Amniotic epithelial cell (primary cell): ENCODE measurements at places on chromosomes 2 and 18.

- DNase-seq = no peak
Observed at GRCh38 chr2:145792745-145793144, 1272.8 kb upstream of the ZEB2 start.

DNA sequence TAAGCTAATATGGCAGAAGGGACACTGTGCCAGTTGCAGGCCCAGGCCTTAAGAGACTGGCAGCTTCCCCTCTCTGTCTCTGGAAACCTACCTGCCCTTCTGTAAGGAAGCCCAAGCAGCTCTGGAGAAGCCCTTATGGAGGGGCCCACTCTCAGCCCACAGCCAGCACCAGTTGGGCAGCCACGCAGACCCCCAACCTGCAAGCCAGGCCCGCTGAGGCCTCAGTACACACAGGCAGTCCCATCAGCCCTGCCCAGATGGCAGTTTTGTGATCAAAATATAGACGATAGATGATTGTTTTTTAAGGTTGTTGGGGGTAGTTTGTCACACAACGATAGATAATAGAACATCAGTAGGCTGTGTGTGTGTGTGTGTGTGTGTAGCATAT lies 36.8 kb upstream of the ALPP start:
- no peak for DNase-seq

DNA sequence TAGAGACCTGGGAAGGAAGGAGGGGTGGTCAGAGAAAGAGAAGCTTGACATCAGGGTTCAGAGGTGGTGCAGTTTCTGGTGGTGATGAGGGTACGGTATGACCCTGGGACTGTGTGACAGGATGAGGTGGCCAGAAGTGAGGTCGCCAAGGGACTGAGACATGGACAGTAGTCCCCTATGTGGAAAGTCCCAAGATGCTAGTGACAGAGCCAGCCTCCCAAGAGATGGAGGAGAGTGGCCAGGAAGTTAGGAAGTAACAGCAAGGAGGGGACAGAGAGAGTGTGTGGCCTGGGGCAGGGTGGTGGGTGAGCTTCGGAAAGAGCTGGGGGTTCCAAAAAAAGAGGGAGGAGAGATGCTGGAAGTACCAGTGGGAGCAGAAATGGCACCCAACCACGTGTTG lies 66.0 kb downstream of the SMAD7 start:
- DNase-seq = no peak

DNA sequence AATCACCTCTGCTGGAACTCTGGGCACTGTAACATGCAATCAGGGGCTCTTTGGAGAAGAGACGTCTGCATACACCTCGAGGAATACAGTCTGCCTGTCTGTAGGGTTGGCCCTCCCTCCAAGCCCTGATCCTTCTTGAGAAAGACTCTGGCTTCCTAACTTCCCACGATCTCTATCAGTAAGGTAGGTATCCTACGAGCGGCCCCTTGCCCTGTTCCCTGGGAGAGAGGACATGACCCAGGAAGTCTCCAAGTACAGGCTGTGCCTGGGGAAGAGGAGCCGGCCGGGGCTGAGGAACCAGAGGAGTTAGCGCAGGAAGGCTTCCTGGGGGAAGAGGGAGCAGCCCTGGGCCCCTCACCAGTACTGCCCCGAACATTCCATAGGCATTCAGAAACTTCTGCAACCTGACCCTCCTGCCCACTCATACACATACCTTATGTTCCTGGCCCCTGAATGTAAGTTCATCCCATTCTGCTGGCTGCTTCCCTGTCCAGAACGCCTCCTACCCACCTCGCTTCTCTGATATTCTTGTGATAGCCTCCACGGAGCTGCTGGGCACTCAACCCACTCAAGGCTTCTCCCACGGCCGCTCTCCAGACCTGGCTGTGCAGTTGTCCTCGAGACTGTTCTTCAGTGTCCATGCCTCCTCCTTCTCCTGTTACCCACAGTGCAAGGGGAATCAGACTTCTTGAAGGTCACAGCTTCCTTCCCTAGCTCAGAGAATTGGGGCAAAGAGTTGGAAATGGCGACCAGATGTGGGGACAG lies 116.1 kb downstream of the CYP26B1 start:
- no peak for DNase-seq

DNA sequence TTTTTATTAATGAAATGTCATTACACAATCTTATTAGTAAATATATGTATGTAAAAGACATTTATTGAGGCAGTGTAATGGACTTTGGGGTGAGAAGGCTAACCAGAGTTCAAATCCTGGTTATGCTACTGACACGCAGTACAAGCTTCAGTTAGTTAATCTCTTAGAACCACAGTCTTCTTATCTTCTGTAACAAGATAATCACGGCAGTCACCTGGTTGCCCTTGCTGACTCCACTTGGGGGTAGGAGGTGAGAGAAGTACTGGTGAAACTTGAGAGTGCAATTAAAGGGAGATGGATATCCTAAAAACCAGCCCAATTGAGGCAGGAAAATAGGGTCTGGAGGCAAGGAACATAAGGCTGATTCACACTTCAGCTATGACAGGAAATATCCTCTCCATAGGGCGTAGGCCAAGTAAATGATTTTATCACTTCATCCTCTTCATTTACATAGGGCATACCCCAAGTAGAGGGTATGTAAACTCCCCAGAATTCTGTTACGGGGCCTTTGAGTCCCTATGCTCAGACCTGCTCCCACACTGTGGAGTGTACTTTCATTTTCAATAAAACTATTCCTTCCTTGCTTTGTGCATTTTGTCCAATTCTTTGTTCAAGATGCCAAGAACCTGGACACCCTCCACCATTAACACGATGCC lies 21.3 kb downstream of the SKA1 start:
- peak; percentile 38 for DNase-seq

DNA sequence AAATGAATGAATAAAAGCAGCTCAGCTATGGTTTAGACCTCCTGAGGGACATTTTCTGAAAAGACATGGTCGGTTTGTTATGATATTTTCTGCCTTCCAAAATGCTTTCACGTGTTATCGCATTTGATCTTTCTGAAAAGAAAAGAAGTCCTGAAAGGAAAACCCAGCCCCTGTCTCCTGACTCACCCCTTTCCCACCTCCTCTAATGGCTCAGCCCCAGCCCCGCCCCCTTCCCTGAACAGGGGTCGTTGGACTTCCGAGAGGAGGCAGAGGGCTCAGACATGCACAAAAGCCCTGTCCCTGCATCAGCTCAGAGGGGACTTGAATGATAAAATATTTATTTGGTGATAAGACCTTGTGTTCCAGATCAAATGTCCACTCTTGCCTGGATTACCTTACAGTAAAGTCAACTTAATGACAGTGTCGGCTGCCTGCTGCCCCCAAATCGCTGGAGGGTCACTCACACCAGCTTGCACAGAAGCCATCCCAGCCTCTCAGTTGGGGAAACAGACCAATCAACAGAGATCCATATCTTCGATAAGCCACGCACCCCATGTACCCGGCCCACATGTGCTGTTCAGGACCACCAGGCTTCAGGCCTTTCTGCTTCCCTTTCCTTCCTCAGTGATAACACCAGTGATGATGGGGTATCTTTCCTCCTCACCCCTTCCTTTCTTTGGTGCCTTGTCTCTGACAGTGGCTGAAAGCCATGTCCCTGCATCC lies 69.6 kb downstream of the CLHC1 start:
- DNase-seq = no peak

DNA sequence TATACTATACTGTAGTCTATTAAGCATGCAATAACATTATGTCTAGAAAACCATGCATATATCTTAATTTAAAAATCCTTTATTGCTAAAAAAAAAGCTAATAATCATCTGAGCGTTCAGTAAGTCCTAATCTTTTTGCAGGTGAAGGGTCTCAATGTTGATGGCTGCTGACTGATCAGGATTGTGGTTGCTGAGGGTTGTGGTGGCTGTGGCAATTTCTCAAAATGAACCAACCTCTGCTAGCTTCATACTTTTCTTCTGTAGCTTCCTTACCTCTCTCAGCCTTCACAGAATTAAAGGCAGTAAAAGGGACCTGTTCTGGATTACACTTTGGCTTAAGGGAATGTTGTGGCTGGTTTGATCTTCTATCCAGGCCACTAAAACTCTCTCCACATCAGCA lies 235.8 kb downstream of the NBAS start:
- no peak for DNase-seq
